ENCODE measurements at places on chromosomes 3 and 15.

- DNase-seq = no peak
Measured at GRCh38 chr3:133138017-133138416, 99.8 kb downstream of the TMEM108 start.

- no peak for DNase-seq
Measured at GRCh38 chr3:26081806-26082205, 291.9 kb downstream of the OXSM start.

DNA sequence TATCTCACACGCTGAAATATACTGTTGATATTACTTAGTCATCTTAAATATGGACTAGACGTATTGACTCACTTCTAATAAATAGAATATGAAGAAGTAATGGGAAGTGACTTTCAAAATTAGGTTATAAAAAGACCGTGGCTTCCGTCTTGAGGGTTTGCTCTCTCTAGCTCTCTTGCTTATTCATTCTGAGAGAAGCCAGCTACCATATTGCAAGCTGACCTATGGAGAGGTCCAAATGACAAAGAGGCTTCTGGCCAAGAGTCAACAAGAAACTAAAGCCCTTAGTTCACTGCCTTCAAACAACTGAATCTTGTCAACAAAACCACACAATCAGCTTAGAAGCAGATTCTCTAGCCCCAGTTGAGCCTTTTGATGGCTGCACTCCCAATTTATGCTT, 46.1 kb downstream of the SLC9C1 start:
- no peak for DNase-seq

- no peak for DNase-seq
Measured at GRCh38 chr3:139311557-139311956, 32.3 kb upstream of the MRPS22 start.

GRCh38 chr3:125191256-125191655, 21.3 kb downstream of the SLC12A8 start:
- DNase-seq = no peak

GRCh38 chr3:170714122-170714521, 128.2 kb upstream of the SLC7A14 start:
- DNase-seq = no peak

- DNase-seq = no peak
Measured at GRCh38 chr3:141407825-141408224, 39.5 kb downstream of the ZBTB38 start.

- no peak for DNase-seq
Measured at GRCh38 chr3:49666592-49666991, 7.6 kb upstream of the APEH start.

DNA sequence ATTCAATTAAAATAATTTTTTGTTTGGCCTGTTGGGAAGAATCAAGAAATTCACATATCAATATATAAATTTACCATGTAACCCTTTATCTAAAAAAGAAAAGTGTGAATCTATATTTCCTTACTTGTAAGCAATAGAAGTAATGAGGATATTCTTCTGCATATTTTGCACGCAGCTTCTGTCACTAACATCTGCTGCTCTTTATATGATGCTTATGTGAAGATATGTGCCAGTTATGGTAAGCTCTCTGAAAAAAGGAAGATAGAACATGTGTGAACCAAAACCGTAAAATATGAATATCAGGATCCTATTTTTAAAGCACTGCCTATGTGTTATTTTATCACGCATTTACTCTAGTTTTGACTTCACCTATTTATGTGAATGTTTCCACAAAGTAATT, 96.4 kb upstream of the ATP11B start:
- DNase-seq = no peak

GRCh38 chr3:186633481-186633880, 6.7 kb upstream of the FETUB start:
- DNase-seq = no peak

DNA sequence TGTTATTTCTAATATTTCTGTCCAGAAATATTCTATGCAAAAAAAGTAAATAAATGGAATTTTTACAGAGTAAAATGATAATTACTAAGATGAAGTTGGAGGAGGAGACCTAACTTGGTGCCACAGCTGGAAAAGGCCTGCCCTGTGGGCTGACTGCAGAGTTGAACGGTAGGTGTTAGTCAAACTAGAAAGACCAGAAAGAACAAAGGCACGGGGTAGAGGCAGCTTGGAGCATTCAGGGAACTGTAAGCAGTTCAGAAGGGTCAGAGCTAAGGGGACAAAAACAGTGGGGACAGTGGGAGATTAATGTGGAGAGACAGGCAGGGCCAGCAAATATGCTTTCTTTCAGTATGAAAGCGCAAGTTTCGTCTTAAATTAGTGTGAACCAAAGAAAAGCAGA, 39.3 kb upstream of the PTPRG start:
- DNase-seq = no peak

GRCh38 chr3:183551930-183552329, 3.6 kb downstream of the KLHL6 start:
- DNase-seq = no peak

DNA sequence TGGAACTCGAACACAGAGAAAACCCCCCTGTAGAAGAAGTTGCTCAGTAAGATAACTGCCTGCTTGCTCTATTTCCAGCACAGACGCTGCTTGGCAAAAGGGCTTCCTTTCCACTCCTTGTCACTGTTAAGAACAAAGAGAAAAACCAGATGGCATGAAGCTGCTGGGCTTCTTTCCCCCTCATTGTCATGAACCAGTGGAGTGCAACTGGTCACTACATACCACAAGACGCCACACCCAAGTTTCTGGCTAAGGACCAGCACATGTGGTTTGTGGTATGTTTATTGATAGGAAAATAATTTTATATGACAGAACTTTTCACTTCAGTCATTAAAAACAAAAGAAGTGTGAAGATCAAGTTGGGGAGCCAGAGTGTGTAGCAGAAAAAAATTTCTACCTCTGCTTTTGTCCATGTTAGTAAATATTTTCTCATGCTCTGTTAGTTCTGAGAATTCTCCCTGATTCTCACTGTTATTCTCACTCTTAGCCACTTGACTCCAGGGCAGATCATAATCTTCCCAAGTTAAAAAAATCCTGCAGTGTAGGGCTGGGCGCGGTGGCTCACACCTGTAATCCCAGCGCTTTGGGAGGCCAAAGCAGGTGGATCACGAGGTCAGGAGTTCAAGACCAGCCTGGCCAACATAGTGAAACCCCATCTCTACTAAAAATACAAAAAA, 37.9 kb downstream of the CLK3 start:
- no peak for DNase-seq

- DNase-seq = no peak
Measured at GRCh38 chr3:13188181-13188779, 115.1 kb upstream of the IQSEC1 start.

DNA sequence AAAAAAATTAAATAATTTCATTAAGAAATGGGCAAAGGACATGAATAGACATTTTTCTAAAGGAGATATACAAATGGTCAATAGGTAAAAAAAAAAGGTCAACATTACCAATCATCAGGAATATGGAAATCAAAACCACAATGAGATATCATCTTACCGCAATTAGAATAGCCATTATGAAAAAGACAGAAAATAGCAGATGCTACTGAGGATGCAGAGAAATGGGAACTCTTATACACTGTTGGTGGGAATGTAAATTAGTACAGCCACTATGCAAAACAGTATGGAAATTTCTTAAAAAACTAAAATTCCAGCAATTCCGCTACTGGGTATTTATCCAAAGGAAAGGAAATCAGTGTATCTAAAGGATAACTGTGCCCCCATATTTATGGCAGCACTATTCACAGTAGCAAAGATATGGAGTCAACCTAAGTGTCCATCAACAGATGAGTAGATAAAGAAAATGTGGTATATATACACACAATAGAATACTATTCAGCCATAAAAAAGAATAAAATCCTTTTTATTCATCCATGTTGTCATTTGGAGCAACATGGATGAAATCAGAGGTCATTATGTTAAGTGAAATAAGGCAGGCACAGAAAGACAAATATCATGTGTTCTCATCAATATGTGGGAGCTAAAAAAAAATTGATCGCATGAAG, 132.4 kb downstream of the RPL22L1 start:
- DNase-seq = no peak

DNA sequence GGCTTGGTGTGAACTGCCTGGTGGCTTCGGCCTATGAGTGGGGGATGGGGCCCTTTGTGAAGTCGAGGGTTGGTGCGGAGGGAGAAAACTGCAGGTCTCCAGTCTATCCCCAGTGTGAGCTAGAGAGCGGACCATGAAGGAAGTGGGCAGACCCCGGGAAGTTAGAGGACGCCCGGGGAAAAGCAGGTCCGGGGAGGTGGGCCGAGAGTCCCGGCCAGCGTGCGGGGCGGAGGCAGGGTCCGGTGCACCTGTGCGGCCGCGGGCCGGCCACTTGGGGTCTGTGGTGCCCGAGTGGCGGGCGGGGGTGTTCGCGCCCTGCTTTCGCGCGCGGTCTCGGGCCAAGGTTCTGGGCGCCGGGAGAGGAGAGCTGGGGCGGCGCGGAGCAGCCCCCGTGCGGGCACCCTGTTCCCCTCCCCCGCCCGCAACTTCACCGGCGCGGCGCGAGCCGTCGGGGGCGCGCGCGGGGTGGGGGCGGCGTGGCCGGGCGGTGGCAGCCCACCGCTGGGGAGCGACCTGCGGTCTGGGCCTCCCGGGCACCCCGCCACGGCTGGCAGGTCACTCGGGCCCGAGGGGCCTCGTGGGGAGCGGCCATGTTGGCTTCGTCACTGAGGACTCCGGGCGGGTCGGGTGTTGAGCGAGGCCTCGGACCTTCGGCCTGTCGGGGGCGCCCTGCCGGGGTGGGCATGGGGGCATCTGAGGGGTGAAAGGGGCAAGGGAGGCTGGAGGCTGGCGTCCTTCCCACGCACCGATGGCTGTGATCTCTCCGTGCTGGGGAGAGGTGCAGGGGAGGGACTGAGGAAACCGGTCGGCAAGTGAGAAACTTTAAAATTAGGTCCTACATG, 4.8 kb downstream of the UBE2E1 start:
- no peak for DNase-seq

DNA sequence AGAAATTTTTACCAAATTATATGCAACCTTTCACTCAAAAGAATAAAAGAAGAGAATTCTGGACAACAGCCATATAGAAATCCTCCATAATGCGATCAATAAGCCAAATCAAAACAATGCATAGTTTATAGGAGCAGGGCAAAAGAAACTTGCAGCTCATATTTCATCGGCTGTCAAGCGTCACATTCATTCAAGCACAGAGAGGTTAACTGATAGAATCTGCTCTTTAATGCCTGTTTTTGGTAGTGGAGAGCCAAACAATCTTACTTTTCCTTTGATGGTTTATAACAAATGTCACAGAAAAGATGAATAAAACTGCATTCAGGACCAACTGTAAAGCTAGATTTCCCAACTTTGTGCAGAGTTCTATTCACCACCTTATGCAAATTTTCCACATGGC, 35.4 kb downstream of the PRTG start:
- no peak for DNase-seq

DNA sequence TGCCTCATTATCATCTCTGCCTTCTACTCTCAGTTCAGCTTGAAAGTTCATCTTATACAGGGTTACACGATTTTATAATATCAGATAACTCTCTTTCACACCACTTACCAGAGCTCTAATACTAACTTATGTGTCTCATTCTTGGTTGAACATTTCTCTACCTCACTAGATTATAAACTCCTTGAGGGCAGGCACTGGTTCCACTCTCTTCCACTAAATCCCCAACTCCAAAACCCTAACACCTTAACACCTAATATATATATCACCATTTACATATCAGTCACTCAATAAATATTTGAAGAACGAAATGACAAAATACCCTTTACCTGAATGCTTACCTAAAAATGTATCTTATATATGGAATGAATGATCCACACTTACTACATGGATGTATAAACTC, 977.2 kb downstream of the FHIT start:
- DNase-seq = no peak

DNA sequence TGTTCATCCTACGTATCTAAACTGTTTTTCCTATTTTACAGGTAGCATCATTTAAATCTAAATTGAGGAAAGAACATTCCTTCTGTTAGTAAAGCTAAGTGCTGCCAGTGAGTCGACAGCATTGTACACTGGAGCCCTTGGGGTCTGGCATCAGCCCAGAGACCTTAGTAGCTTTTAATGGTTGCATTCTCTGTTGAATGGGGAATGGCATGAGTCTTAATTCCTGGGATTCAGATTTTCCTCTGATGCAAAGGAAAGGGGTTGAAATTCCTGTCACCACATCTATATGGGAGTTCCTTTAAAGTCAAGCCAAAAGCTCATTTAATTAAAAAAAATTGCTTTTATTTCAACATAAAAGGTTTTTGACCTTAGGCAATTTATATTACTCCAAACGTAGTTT, 148.4 kb upstream of the GBE1 start:
- DNase-seq = no peak

DNA sequence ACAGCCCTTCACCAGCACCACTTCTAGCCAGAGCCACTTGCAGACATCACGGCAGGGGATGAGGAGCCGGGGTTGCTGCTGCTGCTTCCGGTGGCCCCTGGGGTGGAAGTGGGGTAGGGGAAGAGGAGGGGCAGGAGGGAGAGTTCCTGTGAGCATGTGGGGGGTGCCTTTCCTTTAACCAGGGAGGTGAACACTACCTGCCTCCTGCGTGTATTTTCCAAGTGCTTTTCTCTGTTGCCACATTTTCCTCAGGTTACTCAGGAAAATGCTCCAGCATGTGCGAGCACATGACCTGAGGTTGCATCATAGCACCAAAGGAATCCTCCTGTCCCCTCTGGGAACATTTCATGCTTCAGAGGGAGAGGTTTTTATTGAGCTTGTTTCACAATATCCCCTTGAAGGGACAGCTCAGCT, 12.2 kb upstream of the SACM1L start:
- no peak for DNase-seq

DNA sequence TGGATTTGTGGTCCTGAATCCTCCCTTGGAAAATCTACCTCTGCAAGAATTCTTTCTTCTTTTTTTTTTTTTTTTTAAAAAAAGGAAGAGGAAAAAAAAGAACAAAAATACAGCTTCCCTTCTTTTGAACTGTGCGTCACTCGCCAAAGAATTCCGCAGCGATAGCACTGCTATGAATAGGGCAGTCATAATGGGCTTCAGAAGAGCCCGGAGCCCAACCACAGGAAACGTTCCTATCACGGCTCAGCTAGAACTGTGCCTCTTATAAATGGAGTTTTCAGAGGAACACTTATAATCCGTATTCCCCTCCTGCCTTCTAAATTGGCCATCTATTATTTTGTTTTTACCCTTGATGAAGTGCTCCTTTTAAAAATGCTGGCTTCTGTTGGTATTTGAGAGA, 227.7 kb downstream of the ADAMTS17 start:
- DNase-seq = no peak

GRCh38 chr15:39456582-39457330, 124.1 kb upstream of the THBS1 start:
- DNase-seq = no peak

DNA sequence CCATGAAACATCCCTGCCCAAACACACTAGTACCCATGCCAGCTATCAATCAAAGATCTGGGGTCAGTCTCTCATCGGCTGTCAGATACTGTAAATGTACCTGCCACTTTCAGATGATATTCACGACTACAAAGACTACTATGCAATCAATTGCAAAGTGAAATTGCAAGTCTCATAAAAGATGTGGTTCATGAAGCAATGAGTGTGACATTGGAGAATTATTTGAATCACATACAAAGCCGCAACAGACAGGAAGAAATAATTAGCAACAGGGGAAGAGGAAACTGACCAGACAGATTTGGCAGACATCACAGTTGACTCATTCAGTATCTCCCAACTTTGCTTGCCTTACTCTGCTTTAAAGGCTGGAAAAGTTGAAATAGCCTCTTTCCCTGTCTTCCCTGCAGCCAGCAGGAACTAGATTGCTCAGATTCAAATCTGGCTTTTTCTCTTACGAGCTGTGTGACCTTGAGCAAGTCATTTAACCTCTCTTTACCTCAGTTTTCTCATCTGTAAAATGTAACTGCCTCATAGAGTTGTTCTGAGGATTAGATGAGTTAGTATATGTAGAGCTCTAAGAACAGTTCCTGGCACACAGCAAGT, 95.7 kb upstream of the C3orf80 start:
- DNase-seq = no peak

GRCh38 chr3:54817628-54818027, 110.2 kb downstream of the LRTM1 start:
- no peak for DNase-seq
